Stimulated activated CD4-positive, alpha-beta T cell treated with anti-CD3 and anti-CD28 coated beads, Interleukin-1b, Interleukin-23, amount 100 ng/mL, for 24 hours (primary cell): ENCODE measurements at places on chromosomes 16 and 17.

DNA sequence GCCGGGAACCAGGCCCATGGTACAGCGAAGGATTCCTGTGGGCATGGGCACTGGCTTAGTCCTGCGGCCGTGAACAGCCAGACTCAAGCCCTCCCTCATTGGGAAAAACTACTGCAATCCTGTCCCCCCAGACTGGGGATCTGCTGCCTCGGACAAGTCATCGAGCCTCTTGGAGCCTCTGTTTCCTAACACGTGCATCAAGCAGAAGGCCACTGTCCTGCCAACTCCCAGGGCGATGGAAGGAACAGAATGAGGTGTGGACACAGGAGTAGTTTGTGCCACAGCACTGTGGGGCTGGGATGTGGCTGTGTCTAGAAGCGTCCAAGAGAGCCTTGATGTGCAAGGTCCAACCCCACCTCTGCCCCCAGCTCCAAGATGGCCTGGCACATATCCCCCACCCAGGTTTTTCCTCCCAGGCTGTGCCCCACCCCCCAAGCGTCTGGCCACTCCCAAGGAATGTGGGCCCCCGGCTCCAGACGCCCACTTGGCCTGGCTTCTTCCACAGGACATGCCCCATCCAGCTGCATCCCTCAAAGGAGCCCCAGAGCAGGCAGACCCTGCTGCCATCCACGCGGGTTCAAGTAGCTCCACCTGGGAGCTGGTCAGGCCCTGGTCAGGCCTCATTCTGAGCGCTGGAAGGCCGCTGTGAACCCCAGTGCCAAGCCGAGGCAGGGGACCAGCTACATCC, 3.4 kb downstream of the CAMKK1 start:
- DNase-seq, result no peak

DNA sequence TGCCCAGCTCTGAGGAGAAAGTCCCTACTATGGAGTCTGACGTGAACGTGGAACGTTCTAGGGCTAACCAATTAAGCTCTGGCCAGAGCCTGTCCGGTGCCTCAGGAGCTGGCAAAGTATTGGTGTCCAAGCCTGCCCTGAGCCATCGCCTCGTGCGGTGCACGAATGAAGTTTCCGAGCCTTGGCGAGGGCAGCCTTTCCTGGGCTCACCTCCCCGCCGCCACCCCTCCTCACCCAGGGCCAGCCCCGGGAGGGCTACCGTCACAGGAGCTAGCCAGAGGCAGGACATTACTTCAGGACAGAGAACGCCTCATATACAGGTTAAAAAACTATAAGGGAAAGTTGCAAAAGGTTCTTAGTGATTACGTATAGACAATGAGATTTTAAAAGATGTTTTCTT, 23.6 kb upstream of the TRAP1 start:
- DNase-seq, result no peak

GRCh38 chr17:38415250-38416194, 12.7 kb upstream of the ARHGAP23 start:
- DNase-seq, result no peak

GRCh38 chr16:85384833-85385462, 228.2 kb upstream of the GSE1 start:
- no peak for DNase-seq

DNA sequence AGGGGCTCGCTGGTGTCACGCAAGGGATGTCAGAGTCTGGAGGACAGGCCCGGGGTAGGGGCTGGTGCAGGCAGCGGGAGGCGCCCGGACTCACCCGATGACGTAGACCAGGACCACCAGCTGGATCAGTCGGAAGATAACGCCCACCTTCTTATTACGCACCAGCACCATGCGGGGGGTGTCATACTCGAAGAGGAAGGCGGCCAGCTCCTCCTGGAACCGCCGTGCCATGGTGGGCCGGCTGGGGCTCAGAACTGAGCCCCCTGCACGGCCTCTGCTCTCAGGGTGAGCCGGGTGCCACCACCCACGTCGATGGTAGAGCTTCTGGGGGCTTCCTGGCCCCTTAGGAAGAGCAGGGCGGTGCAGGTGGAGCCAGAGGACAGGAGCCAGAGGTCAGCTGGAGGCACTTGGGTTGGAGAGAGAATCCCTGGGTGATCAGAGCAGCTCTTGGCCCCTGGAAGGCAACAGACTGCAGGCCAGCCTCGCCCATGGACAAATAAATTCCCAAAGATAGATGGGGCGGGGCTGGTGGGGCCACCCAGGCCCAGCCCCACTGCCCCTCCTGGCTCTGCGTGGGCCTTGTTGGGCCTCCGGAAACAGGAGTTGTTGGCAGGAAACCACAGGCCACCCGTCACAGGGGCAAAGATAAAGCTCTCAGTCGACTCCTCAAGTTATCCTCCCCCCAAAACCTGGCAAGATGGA, at the start of gene P2RX1:
Gene P2RX1 (minus strand): TSS at position 471 of the 702 bp plus-strand sequence. CDS start 240 bp downstream, at position 231.
- DNase-seq, result no peak

- no peak for DNase-seq
Measured at GRCh38 chr16:84368308-84368996, at the start of gene ATP2C2. TSS of gene ATP2C2 (plus strand) at chr16:84368538. CDS start at chr16:84368616, 78 bp downstream.

GRCh38 chr17:34711646-34712045, 132.3 kb downstream of the TMEM132E start:
- no peak for DNase-seq

GRCh38 chr17:17111401-17112393, 69.4 kb downstream of the MPRIP start:
- no peak for DNase-seq

DNA sequence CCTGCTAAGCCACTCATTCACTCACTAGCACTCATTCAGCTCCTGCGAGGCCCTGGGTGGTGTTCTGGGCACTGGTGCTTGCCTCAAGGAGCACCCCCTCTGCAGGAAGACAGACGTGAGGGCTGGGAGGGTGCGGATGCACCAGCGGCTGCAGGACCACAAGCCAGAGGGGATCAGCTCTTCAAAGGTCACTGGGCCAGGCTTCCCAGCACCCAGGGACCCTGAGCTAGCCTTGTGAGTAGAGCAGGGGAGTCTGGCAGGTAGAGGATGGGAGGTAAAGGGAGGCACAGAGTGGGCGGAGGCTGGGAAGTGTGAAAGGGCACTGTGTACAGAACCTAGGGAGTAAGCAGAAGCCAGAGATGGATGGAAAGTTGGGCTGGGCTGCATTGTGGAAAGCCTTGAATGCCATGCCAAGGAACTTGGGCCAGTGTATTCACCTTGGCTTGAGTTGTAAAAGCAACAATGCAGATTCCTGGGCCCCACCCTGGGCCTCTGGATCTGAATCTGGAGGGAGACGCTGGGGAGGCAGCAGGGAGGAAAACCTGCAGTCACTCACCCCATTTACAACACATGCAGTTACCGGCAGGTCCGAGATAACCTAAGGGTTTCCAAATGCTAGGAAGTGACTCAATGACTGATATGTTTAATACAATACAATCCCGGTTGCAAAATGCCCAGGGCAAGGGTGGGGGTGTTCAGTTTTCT, 1.7 kb downstream of the IL4R start:
- peak; percentile 39 for DNase-seq

DNA sequence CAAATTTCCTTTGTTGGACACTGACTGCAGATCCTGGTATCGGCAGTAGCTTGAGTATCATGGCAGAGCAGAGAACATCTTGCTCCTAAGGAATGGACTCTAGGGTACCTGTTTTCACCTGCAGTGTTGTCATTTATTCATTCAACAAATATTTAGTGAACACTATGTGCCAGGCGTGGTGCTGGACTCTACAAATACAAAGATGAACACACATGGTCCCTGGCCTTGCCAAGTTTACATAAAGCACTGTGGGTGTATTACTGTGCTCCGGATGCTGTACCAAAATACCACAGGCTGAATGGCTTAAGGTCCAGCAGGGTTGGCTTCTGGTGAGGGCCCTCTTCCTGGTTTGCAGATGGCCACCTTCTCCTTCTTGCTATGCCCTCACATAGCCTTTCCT, 14.2 kb upstream of the CCR7 start:
- DNase-seq, result no peak

DNA sequence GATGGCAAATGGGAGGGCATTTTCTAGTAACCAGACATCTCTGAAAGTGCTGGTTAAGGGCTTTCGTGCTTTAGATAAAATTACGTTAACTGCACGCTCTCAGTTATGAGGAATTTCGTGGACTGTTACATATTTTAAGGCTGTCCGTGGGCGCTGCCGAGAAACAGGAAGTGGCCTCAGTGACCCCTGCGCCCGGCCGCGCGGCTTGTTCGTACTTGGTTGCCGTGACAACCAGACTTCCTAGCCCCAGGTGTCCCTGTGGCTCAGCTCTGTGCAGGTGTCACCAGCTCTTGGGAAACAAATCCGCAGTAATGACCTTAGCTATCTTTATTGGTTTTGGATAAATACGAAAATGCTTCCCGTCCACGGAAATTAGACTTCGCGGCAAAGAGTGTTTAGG, 52.7 kb downstream of the LMF1 start:
- DNase-seq, result no peak
